Stimulated activated CD4-positive, alpha-beta T cell treated with anti-CD3 and anti-CD28 coated beads, Interleukin-12 subunit alpha, Interleukin-12 subunit beta, amount 100 ng/mL, for 48 hours (primary cell): ENCODE measurements at places on chromosomes 6 and 20.
A peak's percentile ranks its signal among the peaks of the same experiment; 100 is the strongest.

DNA sequence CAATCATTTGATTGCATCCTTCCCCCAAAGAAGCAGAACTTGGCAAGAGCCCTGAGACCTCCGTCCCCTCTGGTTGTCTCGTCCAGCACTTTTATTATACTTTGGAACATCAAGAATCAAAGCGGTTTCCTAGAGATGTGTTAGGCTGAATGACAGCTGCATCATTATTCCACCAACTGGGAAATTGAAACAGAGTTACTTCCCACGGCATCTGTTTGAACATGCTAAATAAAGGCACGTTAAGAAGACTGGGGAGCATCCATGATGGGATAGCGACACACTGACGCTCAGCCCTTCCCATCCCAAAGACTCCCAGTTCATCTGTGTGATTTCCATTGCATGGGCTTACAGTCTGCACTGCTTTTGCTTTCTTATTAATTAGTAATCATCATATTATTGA is 147.8 kb downstream of the TBC1D7 start:
- no peak for DNase-seq

- no peak for DNase-seq
Observed at GRCh38 chr6:13303668-13304017, 24.7 kb downstream of the TBC1D7 start.

DNA sequence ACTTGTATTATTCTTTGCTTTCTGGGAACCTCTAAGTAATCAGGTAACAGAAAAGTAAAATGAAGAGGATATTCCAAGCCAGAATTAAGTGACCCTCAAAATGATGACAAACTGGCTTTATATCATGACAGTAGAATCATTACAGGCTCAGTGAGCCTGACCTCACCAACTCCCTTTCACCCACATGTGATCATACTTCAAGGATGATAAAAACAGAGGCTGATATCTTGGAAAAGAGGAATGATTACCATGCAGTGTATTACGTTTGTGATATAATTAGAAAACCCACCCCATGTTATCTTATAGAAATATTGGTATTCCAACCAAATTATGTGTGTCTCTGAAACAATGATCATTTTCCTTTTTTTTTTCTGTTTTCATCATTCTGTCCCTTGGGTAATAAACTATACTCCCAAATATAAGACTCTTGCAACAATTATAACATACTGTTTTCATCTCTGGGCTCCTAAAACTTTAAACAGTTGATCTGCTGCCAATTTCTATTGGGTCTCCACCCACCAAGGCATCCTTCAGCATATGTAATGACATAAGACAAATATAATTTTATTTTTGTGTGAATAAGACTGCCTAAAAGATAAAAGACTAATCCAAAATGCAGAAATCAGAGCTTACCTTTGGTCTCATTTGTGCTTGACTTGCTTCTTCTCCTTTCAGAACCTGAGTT is 115.7 kb downstream of the DST start:
- DNase-seq, result no peak

DNA sequence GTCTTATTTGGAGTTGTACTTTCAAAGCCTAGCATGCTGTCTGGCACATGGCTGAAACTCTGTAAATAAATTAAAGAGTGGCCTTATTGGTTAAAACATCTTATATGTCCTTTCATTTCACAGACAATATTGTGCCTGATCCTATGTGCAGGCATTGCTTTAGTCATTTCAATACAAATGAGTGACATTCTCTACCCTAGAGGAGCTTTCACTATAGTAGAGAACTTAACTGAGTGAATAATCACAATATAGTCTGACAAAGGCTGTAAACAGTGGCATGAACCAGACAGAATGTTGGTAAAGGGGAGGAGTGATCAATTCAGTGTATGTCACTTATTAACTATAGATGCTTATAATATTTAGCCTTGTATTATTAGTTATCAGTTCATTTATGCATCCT is 481.8 kb downstream of the TFAP2B start:
- no peak for DNase-seq

- DNase-seq, result no peak
Observed at GRCh38 chr6:34366639-34366921, 25.9 kb downstream of the NUDT3 start.

- no peak for DNase-seq
Observed at GRCh38 chr6:42498473-42499128, 46.9 kb upstream of the TRERF1 start.

GRCh38 chr6:82603871-82604270 is 240.3 kb downstream of the TPBG start:
- no peak for DNase-seq

DNA sequence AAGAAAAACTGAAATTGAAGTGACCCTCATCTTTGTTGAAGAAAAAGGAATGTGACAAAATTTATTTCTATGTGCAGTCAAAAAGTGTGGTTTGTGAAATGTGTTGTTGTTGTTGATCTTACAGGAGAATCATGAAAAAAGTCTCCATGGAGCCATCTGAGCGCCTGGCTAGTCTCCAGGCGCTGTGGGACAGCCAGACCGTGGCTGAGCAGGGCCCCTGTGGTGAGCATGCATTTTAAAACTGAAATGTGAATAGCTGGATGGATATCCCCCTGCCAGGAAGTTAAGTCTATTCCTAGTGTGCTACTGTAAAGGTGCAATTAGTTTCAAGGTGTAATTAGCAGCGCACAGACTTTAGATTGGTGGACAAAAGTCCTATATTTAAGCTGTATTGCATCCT is 170.6 kb downstream of the CARMIL1 start:
- DNase-seq, result no peak

DNA sequence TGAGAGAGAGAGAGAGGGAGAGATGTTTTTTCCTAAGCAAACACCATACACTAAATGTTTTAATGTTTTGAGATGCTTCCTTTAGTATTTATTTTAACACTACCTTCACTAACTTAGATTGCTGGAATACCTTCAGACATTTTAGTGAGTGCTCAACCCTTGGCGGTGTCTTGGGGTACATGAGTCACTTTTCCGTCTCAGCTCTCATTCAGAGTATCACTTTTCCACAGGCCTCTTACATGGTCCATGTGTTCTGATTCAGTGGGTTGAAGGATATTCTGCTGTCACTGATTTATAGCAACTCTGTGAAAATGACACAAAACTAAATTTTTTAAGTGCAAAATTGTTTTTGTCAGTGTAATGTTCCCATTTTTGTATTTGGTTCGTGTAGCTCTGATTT is 217.9 kb downstream of the CLVS2 start:
- DNase-seq, result no peak

DNA sequence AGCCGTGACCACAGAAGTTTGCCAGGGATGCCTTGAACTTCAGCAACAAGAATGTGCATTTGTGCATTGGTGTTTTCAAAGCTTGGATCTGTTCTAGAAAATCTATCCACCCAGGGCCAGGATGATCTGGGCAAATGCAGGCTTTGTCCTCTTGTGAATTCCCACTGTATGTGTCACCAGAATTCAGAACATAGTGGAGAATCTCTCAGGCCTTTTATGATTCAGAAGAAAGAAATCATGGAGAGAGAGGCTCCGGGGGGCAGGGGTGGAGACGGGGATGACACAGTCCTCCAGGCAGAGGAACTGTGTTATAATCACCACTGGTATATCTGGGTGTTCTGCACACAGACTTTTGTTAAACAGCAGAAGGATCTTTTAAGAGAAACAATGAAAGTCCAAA is 304.1 kb downstream of the CDH4 start:
- no peak for DNase-seq

- no peak for DNase-seq
Observed at GRCh38 chr20:32449890-32450401, 91.8 kb downstream of the ASXL1 start.

- no peak for DNase-seq
Observed at GRCh38 chr6:87436435-87436834, 28.7 kb downstream of the CFAP206 start.

DNA sequence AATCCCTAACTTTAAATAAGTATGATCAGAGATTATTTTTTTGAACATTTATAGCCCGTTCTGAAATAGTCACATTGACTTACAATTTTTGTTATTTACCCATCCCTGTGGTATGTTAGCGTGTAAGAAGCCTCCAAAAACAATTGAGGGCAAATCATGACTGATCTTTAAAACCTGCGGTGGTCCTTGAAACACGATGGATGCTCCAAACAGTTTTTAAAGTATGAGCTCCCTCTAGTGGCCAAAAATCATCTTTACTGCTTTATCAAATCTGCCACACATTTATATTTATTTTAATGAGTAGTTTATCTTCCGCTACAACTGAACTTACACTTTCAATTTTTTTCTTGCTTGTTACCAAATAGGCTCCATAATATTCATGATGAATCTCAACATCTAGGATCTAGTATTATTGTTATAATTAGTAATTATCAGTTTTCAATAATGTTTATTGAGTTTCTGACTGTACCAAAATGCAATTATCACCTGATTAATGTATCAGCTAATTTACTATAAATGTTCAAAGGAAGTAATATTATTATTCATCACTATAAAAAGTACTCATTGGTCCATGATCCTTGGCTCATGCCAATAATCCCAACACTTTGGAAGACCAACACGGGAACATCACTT is 52.2 kb downstream of the MARCKS start:
- DNase-seq, result no peak

- DNase-seq, result no peak
Observed at GRCh38 chr20:45991616-45992015, 17.1 kb upstream of the MMP9 start.

DNA sequence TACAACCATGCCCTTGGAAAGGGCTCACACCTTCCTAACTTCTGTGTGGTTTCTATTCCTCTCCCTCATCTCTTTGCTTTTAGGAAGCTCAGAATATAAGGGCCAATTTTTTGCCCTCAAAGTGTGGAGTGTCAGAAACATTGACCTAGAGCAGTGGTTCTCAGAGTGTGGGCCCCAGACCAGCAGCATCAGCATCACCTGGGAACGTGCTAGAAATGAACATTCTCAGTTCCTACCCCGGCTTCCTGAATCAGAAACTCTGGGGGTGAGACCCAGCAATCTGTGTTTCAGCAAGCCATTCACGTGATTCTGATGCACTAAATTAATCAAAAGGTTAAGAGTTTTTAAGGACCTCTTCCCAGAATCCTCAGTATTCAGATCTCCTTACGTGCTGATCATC is 47.9 kb upstream of the IL17A start:
- no peak for DNase-seq

DNA sequence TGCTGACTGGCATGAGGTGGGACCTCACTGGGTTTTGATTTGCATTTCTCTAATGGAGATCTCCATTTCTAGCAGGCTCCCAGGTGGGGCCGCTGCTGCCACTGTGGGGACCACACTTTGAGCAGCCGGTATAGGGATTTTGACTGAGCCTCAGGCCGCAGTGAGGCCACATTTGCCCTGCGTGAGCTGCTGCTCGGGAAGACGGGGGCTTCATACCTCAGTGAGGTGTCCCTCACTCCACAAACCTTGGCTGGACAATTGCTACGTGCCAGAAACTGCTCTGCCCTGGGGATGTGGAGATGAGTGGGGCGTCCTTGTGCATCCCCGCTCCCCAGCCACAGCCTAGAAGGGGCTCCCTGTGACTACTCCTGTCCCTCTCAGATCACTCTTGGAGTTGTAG is 134.3 kb downstream of the ANKRD60 start:
- DNase-seq, result no peak

- DNase-seq, result peak; percentile 42
Observed at GRCh38 chr6:108541843-108542759, 18.6 kb upstream of the FOXO3 start.

DNA sequence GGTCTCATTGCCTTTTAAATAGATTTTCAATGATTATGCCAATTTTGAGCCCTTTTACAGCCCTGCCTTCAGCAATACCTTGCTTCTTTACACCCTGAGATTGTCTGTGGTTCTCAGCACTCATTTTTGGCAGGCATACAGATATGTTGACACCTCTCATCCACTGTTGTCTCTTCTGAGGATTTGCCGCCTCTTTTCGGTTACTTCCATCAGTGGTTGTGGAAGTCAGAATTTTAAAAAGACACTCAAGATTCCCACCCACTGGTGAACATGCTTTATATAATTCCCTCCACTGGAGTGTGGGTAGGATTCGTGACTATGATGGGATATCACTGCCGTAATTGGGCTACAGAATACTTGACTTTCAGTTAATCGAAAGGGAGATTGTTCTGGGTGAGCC is 37.4 kb upstream of the KIF13A start:
- DNase-seq, result no peak

DNA sequence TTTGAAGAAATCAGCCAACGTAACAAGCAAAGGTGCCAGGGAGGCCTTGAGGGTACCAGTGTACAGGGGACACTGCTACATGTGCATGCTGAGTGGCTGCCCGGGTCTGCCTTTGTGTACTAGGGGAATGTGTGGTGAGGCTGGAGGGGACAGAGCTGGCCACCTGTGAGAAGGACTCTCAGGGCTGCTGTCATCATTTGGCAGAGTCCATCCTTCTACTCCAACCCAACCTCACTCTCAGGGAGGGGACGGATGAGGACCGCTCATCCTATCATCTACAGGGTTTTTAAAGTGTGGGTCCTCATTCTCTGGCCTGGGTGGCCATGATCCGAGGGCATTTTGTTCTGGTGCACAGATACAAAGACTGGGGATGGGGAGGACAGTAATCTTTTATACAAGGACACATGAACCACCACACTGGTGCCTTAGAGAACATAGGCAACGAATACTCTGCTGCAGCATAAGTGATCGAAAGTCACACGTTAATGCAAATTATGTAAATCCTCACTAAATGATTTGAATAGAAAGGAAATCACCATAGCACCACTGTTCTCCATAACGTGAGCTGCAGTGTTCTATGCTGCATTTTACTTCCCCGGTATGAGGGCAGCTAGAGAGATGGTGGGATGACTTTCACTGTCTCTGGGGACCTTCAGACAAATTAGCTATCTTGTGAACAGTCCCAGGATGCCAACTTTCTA is 181.4 kb downstream of the GMPR start:
- no peak for DNase-seq

DNA sequence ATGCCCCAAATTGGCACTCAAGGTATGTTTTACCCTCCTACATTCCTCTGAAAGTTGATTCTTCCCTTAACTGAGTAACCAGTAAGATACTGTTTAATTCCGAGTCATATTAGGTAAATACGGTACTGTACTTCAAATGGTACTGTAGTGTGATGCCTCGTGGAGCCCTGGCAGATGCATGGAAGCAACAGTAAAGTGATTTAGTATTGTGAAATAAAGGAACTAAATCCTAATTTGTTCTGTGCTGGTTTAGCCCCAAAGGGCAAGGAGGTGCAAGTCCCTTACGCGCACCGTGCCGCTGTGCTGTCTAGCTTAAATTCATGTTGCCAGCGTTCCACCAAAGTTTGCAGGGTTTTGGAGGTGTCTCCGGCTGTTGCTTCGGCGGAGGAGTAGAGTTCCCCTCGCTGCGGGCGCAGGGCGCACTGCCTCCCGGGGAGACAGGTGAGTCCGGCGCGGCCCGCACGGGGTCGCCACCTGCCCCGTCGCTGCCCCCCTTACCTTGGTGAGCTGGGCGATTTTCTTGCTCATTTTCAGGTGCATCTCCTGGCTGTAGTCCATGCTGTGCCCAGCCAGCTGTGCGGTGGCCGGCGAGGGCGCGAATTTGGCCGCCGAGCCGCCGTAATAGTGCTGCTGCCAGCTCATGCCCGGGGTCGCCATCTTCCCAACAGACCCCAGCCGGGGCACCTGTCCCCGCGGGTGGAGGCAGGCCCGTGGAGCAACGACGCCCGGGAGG is 655 bp downstream of the FAM184A start:
- peak; percentile 20 for DNase-seq

GRCh38 chr6:31464252-31465184 is 33.4 kb upstream of the MICB start:
- no peak for DNase-seq
